ENCODE measurements at places on chromosomes 12 and 14.

GRCh38 chr14:20827326-20827725 is 24.7 kb upstream of the RNASE1 start:
- DNase-seq, result no peak

- DNase-seq, result no peak
Observed at GRCh38 chr12:107515446-107515958, 170.1 kb upstream of the PWP1 start.

GRCh38 chr14:94225460-94226378 is 51.6 kb downstream of the PPP4R4 start:
- DNase-seq, result no peak

DNA sequence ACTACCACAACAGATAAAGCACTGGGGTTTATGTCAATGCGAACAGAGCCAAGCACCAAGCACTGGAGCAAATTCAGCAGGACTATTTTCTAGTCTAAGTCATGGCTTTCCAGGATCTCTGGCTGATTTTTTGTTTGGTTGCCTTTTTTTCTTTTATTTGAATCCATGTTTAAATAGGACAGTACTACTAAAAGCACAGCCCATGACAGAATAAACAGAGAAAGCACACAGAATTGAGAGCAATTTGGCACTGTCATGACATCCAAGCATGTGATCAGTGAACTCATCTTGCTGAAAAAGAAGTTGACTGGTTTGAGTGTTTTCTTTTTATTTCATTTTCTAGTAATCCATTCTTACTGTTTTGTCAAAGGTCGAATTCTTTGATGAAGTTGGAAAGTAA is 23.1 kb upstream of the RERG start:
- no peak for DNase-seq

DNA sequence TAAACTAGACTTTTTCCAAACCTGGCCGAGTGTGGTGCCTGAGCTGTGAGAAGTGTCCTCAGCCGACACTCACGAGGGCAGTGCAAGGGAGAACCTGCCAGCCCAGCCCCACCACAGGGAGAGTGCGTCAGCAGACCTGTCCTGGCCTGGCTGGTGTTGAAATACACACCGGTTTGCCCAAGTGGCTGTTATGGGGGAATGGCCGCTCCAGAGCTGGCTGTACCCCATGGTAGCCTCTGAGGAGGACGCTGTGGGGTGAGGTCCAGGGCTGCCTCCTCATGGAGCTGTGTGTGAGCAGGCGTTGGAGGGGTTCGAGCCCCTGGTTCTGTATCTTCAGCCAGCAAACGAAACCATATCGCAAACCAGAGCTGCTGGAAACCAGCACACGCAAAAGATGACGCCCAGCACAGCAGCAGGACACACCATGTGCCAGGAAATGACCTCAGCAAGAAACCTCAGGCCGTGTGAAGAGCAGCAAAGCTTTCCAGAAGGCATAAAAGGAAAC is 9.4 kb downstream of the ANKRD9 start:
- DNase-seq, result no peak

DNA sequence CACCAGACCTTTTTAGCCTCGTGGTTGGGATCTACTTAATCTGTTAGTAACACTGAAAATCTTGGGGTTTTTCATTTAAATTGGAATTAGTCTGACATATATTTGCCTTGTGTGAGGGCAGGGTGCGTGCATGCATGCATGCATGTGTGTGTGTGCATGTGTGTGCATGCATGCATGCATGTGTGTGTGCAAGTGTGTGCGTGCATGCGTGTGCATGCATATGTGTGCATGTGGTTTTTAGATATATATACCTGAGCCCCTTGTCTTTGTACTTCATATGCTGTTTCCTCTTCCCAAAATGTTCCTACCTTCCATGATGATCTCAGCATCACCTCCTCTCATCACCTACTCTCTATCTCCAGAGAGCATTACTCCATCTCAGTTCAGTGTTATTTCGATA is 66.3 kb upstream of the BCL11B start:
- no peak for DNase-seq

- no peak for DNase-seq
Observed at GRCh38 chr12:95548539-95549391, 2.5 kb downstream of the USP44 start.

DNA sequence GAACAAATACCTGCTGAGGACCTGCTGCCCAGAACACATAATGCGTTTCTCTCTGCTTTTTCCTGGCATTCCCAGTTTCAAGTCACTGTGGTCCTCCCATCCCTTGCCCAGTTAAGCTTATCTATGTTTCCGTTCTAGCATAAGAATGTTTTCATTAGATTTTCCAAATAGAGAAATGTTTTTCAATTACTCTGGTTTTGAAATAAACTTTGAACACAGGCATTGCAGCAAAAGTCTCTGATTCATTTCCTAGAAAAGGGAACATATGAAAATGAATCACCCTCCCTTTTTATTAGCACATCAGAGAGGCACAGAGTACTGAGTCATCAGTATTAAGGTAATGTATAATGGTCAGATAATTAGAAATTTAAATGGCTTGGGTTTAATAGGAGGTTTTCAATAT is 201.1 kb upstream of the TMEM260 start:
- no peak for DNase-seq

DNA sequence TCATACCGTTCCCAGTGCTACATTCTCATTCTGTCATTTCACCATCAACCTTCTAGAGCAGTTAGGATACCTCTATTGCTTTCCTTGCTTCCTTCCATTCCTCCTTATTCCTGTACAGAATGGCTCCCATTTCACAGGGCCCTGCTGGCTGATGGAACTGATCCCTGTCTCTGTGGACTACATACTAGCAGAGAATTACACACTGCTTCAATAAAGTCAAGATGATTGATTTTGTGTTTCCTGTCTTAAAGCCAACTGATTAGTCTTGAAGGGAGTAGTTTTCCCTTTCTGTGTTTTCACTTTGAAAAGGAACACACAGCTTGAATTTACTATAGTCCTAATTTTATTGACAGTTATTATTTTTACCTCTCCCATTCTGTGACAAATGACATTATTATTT is 130.1 kb downstream of the ST8SIA1 start:
- DNase-seq, result no peak

Data from NCI-H446 (cell line).